NCI-H1930 (cell line): ENCODE measurements at places on chromosomes 3 and 15.

- no peak for DNase-seq
These were observed 6.6 kb upstream of the CCNL1 start for GRCh38 chr3:157166561-157166960.

- DNase-seq: no peak
These were observed 1.5 kb downstream of the CLDN1 start for GRCh38 chr3:190320594-190321362.

GRCh38 chr15:97168704-97169475 lies 791.6 kb upstream of the ARRDC4 start:
- DNase-seq: peak; percentile 25

DNA sequence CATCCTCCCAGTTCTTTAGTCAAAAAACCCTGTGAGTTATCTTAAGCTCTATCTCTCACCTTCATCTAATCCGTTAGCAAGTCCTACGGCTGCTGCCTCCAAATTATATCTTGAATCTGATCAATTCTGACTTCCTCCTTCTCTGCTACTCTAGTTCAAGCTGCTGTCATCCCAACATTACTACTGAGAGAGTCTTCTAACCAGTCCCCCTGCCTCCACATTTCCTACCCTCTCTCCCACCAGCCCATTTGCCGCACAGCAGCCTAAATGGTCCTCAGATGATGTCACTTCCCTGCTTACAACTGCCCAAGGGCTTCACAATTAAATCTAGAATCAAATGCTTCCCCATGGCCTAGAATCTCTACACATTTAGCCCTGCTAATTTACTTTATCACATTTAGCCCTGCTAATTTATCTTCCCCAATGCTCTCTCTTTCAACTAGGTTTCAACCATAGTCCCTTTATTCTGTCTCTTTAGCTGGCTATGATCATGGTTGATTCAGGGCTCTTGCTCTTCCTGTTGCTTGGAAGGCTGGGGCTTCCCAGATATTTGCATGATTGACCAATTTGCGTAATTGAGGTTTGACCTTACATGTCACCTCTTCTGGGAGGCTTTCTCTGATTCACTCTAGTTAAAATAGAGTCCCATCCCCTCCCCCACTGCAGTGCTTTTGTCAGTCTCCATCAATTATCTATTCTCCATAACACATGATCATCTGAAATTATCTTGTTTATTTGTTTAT lies 11.0 kb upstream of the ARL14 start:
- peak; percentile 13 for DNase-seq

- peak; percentile 70 for DNase-seq
These were observed 39.7 kb upstream of the GADL1 start for GRCh38 chr3:30934208-30934550.

DNA sequence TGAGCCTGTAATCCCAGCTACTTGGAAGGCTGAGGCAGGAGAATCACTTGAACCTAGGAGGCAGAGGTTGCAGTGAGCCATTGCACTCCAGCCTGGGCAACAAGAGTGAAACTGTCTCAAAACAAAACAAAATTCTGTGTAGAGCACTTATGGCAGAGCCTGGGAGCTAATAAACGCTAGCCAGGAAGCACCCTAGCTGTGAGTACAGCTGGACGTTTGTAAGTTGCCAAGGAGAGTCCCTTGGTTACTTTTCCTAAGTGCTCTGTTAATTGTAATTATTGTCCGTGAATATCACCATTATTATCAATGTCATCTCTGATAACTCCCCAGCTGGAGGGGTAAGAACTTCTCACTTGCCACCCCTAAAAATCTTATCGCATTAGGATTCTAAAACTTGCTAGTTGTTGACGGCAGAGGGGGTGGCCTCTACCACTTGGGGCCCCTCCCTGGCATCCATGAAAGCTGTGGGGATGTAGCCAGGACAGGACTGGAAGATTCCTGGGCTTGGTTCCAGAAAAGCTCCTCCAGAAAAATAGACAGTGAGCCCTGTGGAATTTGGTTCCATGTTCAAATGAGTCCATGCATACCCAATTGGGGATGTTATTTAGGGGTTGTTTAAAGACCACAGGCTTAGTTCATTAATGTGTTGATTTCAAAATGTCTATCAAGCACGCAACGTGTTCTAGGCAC lies 9.9 kb upstream of the KLHL25 start:
- DNase-seq: no peak

DNA sequence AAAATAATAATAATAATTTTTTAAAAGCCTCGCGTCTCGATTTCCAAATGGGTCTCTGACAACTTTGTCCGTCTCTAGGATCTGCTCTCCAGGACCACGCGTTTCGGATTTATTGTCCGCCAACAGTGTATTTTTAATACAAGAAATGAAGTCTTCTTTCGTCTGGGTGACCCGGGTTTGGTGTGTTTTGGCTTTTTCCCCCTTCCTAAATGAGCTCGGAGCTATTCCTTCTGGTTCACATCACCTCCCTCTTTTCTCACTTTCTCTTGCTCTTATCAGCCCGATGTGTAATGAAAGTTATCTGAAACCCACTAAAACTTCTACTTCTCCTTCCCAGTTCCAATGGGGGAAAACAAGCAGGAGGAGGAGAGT lies 516.7 kb downstream of the MECOM start:
- DNase-seq: no peak

GRCh38 chr3:124858275-124858674 lies 28.9 kb downstream of the ITGB5 start:
- no peak for DNase-seq

DNA sequence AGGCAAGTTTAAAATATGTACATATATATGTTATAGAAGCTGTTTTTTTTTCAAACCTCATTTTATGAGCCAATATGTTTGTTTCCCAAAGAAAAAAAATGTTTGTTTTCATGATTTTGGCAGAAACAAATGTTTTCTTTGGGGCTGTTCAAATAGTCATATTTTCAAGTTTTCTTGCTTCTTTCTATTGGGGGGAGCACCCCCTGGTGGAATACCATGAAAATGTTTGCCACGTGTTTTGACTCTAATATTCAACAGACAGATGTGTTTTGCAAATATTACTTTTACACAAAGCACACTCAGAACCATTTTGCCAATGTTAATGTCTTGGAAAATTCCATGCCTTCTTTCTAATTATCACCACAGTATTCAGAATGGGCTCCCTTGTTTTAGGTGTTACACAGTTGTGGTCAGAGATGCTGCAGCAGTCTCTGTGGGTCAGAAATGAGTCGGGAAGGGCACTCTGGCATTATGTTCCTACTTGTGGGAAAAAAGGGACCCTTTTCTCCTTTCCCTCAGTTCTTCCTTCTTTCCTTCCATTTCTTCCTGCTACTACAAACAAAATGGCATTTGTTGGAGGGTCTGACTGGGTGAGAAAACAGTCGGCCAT lies 817.0 kb downstream of the TUSC7 start:
- no peak for DNase-seq

DNA sequence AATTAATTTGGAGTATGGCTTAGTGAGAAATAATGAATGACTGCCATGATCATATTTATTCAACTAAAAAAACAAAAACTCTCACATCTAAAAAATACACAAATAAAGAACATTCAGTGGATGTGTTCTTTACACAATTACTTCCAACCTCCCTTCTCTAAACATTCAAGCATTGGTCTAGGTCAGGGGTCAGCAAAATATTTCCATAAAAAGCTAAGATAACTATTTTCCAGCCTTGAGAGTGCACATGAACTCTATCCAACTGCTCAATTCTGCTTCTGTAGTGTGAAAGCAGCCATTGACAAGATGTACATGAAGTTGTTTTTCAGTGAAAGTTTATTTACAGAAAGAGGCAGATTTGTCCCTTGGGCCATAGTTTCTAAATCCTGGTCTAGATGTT lies 406.3 kb downstream of the MAGI1 start:
- no peak for DNase-seq

DNA sequence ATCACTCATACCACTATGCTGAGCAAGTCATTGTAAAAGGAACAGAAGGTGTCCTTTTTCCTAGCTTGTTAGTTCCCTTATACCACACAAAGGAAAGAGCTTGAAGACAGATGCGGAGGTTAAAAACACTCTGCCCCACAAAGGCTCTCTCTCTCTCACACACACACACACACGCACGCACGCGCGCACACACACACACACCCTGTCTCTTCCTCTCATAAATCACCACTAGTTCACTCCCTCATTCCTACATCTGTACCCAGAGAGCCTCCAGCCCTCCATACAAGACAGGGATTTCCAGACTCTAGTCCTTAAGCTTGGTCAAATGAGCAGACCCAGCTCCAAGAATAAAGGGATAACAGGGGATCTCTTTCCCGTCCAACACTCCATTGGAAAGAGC lies 120.1 kb upstream of the THBS1 start:
- DNase-seq: no peak

GRCh38 chr15:76939715-76940114 lies 8.2 kb downstream of the RCN2 start:
- DNase-seq: no peak

GRCh38 chr3:134366928-134367811 lies 7.1 kb downstream of the AMOTL2 start:
- DNase-seq: no peak

- peak; percentile 95 for DNase-seq
These were observed at the start of gene NUDT16 for GRCh38 chr3:131381445-131382291. Gene NUDT16, plus strand, starts transcription at chr3:131381774. Its CDS starts 31 bp downstream, at chr3:131381805.

GRCh38 chr3:197737749-197738462 lies 1.2 kb upstream of the RUBCN start:
- no peak for DNase-seq

DNA sequence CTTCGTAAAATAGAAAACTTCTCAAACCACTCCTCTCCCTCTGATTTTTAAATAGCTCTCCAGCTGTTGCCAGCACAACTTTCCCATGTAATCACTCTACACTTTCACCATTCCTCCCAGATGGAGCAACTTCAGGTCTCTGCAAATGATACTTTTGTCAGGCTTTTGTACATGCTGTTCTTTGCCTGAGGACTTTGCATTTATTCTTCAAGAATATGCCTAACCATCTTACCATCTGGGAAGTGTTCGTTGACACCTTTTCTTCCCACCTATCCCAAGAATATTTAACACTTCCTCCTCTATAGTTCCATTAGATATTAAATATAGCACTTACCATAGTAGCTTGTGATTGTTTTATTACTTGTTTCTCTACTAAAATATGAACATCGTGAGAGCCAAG lies 703.7 kb downstream of the CADM2 start:
- no peak for DNase-seq
